ENCODE measurements at places on chromosomes 5 and 9.

GRCh38 chr9:89482056-89482851 is 15.7 kb downstream of the SEMA4D start:
- DNase-seq = no peak

GRCh38 chr5:114010362-114010761 is 351.5 kb upstream of the KCNN2 start:
- no peak for DNase-seq

- DNase-seq = no peak
Observed at GRCh38 chr5:93724791-93725190, 16.6 kb downstream of the POU5F2 start.

- no peak for DNase-seq
Observed at GRCh38 chr9:8859416-8859815, 1059.8 kb upstream of the DMAC1 start.

- DNase-seq = peak; percentile 72
Observed at GRCh38 chr5:177390363-177391300, 6.4 kb downstream of the SLC34A1 start.

DNA sequence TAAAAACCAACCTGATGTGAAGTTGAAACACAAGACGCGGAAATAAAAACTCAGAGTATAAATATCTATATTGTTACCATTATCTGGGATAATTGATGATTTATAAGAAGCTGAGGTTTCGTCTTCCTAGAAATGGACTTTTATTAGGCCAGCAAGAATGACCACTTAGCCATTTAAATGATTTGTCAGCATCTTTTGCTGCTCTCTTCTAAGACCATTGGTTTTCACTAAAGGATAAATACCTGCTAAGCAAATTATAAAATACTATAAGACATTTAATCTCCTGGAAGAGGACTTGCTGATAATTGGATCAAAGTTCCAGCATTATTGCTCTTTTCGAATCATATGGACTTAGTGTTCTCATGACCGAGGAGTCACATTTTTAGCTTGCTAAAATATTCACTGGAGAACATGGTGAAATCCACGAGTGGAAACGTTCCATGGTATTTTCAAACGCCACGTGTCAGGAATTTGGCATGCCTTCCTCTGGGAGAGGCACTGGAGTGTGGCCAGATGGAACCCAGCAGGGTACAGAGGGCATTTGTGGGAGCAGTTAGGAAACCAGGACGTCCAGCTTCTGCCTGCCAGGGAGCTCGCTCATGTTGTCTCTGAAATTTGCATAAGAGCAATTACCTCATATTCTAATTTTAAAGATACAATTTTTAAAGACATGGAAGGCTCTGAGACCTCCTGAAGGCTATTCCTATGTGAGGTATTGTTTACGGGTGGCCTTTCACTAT is 43.1 kb downstream of the TNFAIP8 start:
- no peak for DNase-seq

GRCh38 chr5:77719666-77720363 is 56.3 kb downstream of the TBCA start:
- DNase-seq = no peak

GRCh38 chr5:116409591-116410296 is 164.9 kb downstream of the SEMA6A start:
- DNase-seq = no peak

DNA sequence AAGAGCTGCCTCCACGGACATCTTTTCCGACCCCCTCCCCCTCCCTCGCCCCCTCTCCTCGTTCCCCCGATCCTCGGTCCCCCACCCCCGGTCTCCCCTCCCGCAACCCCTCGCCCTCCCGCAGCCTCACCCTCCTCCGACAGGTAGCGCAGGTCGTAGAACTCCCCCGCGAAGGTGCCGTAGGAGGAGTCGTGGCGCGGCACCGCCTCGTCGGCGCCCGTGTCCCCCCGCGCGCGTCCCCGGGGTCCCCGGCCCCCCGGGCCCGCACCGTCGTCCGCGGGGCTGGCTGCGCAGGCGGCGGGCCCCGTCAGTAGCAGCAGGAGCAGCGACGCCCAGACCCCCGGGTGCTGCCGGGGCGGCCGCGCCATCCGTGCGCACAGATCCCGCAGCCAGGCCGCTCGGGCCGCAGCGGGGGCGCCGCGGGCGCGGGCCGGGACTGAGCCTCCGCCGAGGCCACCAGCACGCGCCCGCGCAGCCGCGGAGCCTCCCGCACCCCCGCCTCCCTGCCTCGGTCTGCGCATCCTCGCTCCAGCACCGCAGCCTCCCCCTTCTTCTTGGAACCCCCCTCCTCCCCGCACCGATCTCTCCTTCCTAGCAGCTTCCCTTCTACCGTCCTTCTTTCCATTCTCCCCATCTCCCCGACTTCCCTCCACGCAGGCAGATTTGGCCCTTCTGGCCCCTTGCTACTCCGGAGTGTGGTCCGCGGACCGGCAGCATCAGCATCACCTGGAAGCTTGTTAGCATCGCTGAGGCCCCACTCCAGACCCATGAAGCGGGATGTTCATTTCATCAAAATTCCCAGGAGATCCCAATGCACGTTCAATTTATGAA is at the start of gene FRRS1L:
Gene FRRS1L, minus strand, starts transcription at position 479 of the 831 bp plus-strand sequence. Its CDS starts 111 bp downstream, at position 368.
- no peak for DNase-seq

DNA sequence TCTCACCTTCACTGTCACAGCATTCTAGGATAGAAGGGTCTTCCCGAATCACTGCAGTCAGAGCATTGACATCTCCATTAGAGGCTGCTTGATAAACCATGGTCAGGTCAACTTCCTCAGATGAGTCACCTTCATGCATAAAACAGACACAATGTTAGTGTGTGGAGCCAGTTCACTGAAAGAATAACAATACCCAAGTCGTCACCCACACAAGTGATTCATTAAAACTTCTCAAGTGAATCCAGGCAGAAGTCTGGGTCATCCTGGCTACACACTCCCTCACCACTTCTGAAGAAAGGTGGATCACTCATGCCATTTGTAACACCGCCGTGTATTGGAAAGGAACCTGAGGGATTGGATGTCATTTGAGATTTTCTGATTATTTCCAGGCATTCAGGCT is 49.6 kb downstream of the ANKRD55 start:
- DNase-seq = no peak

DNA sequence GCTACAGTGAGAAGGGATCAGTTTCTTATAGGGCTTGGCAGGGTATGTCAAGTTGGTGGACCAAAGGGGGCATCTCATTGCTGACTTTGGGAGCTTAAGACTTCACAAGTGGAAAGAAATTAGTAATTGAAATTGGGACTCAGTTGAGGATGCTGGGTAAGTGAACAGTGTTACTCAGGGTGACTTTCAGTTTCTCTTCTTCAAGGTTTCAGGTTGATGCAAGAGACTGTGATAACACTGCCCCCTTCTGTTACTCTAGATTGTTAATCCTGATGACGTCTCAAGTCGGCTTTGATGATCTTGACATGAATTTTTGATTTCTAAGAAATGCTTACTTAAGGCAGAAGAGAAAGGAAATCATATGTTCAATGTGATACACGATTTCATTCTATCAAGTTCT is 21.3 kb downstream of the KCTD16 start:
- no peak for DNase-seq

GRCh38 chr9:75889977-75890471 is 449 bp upstream of the PCSK5 start:
- DNase-seq = no peak

DNA sequence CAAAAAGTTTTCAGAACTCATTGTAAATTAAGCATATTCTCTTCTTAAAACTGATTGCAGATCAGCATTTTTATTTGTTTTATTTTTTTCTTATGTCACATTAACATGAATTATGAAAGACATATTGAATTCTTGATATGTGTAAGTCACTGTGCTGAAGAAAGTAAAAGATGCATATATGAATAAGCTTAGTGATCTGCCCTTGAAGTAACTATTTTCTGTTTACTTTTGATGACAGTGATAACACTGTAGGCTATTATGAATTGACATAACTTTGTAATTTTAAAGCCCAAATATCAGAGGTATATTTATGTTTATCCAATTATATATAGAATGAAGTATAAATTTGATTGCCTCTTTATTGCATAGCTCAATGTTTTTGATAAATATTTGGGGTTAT is 8.8 kb downstream of the PRR16 start:
- no peak for DNase-seq

DNA sequence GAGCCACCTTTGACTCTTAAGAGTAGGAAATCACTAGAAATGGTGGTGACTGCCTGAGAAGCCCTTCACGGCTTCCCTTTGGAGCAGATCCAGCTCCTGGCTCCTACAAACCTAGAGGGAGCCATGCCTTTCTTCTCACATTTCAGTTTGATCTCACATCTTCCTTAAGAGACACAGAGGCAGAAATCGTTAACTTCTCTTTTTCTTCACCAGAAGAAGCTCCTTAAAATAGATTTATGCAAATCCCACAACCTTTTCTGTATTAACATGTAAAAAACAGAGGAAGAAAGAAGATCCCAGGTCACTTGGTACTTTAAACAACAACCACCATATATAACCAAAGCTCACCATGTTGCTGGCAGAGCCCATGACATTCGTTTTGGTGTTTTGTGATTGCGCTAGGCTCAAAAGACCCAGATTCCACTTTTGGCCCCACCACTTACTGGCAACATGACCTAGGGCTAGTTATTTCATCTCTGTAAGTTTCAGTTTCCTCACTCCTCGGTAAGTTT is 29.6 kb downstream of the PAX5 start:
- no peak for DNase-seq

DNA sequence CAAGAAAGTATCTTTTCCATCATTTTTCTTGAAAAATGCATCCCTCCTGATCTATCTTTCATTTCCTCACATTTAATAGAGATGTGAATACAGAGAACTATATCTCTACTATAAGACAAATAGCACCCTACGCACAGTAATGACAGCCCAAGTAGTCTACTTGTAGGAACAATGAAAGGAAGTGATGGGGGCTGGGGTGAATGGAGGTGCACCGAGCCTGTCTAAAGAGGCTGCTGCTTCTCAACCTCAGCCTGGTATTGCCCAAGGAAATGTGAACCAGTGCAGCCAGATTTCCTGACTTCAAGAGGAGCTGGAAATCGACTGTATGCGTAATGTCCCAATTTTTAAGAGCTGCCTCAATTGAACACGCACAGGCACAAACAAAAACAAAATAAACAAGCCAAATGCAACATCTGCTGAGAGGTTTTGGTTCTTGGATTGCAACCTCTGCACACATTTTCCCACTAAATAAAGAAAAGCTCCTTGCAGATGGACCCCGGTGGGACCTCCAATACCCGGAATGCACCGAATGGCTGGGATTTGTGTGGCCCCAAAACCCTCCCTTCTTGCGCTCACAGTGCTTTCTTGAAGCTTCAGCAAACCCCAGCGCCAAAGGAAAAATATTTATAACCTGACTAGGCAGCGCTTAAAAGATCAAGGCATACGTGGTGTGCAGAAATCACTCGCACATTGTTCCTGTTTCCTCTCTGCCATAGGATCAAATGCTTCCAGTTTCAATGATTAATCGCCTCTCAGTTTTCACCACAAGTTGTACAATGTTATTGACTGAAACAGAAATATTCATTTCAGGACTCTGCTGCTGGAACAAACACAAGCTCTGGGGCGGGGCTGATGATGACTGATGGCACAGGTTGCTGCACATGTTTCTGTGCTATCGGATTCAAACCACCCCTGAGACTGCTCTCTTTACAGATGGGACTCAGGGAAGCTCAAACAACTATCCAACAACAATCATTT is 68.3 kb downstream of the KCNIP1 start:
- DNase-seq = no peak

- DNase-seq = no peak
Observed at GRCh38 chr9:114427644-114428043, 39.9 kb upstream of the AKNA start.

DNA sequence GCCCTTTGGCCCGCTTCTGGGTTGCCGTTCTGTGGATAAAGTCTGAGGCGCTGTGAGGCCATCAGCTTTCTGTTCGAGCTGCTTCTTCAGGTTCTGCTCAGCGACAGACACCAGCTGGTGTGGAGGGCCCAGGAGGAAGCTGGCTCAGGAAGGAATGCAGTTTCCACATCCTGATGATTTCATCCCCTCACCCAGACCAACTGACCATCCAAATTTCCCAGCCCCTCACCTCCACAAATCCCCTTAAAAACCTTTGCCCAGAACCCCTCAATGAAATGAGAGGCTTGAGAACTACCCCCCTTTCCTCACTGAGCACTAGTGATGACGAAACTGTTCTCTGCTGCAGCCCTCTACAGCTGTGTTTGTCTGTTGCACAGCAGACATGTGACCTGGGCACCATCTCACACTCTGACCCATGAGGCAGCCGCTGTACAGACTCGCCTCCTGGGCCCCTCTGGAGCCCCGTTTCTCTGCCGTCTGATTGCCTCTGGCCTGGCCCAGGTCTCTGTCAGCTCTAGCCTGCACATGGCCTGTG is 45.4 kb downstream of the SPATA31C2 start:
- DNase-seq = no peak

GRCh38 chr5:119323601-119324000 is 32.2 kb upstream of the TNFAIP8 start:
- DNase-seq = no peak

DNA sequence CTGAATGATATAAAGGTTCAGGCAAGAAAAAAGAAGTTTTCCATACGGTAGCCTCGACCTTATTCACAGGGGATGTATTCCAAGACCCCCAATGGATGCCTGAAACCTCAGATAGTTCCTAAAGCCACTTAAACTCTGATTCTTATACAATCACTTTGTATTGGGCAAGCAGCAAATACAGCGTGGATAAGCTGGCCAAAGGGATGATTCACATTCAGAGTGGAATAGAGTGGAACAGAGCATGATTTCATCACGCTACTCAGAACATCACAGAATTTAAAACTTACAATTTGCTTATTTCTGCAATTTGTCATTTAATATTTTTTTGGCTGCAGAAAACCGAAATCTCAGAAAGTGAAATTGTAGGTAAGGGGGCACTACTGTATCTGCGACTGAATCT is 40.5 kb upstream of the CDH18 start:
- no peak for DNase-seq

DNA sequence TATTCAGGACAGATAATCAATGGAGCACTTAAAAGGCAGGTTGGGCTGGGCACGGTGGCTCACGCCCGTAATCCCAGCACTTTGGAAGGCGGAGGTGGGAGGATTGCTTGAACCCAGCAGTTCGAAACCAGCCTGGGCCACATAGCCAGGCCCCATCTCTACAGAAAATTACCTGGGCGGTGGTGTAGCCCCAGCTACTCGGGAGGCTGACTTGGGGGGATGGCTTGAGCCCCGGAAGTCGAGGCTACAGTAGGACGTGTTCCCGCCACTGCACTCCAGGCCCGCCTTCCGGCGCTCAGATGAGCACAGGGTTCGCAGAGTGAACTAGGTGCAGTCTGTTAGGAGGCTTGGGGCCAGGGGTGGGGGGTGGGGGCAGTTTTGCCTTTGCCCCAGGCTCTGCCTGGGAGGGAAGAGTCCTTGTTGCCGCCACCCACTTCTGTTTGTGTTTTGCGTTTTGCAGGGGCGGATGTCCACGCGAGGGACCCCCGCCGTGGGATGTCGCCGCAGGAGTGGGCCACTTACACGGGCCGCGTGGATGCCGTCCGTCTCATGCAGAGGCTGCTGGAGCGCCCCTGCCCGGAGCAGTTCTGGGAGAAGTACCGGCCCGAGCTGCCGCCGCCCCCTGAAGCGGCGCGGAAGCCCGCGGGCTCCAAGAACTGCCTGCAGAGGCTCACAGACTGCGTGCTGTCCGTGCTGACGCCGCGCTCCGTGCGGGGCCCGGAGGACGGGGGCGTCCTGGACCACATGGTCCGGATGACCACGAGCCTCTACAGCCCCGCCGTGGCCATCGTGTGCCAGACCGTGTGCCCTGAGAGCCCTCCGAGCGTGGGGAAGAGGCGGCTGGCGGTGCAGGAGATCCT is 85.2 kb downstream of the ANKRD33B start:
- DNase-seq = no peak

All from activated CD4-positive, CD25-positive, alpha-beta regulatory T cell (primary cell).